ENCODE measurements at places on chromosomes 16 and 17. TPM values are rescaled to one million over a fixed set of nuclear protein-coding genes. Genes with fewer than 3 reads are reported as not detected.

Gene CTRB2
- total RNA-seq, result not detected

Gene SP6
- 2.5 TPM for total RNA-seq

Gene PRSS21
- total RNA-seq, result 3.8 TPM

Gene TEX14
- not detected for total RNA-seq

Gene KRT39
- total RNA-seq, result not detected

Gene SEPTIN12
- total RNA-seq, result not detected

Gene PRR29
- 0.19 TPM for total RNA-seq

Gene LLGL2
- total RNA-seq, result 14.7 TPM

Gene TP53TG3B
- not detected for total RNA-seq

Gene FBXL19
- total RNA-seq, result 29.6 TPM

Gene HOXB6
- 0.08 TPM for total RNA-seq

Gene CLEC18A
- total RNA-seq, result 0.08 TPM

Gene CCL14
- total RNA-seq, result not detected

Gene NPW
- 0.68 TPM for total RNA-seq

Gene GDPD3
- 0.55 TPM for total RNA-seq

Gene WIPF2
- 9.7 TPM for total RNA-seq

Gene CPHXL2
- total RNA-seq, result not detected

Gene NFATC2IP
- total RNA-seq, result 20.5 TPM

Gene SP2
- 2.7 TPM for total RNA-seq

Gene DNAI2
- not detected for total RNA-seq

Gene CCL7
- not detected for total RNA-seq

Gene ZNF469
- total RNA-seq, result 0.04 TPM

Gene CLEC10A
- not detected for total RNA-seq

Gene CTRL
- total RNA-seq, result 0.23 TPM

Gene PABPN1L
- total RNA-seq, result not detected

Gene NEUROD2
- not detected for total RNA-seq

Gene PLCG2
- 0.94 TPM for total RNA-seq

Gene BCL6B
- not detected for total RNA-seq

Gene PKMYT1
- total RNA-seq, result 86.7 TPM

Measured in hair follicular keratinocyte (primary cell).